ENCODE measurements at places on chromosomes 2 and 18. TPM values are rescaled to one million over a fixed set of nuclear protein-coding genes. Genes with fewer than 3 reads are reported as not detected.

The SIX2 gene
- polyA plus RNA-seq, result 7.6 TPM

The B3GNT7 gene
- polyA plus RNA-seq, result 0.61 TPM

The PLA2R1 gene
- 1.6 TPM for polyA plus RNA-seq

The FAM124B gene
- polyA plus RNA-seq, result 10.5 TPM

The MREG gene
- not detected for polyA plus RNA-seq

The KCNJ13 gene
- polyA plus RNA-seq, result 0.07 TPM

The CDH19 gene
- polyA plus RNA-seq, result 2.1 TPM

- no peak for DNase-seq
Measured at GRCh38 chr2:60216452-60216995, 336.9 kb downstream of the BCL11A start.

GRCh38 chr2:32756074-32756727 is 128.4 kb downstream of the TTC27 start:
- no peak for DNase-seq

DNA sequence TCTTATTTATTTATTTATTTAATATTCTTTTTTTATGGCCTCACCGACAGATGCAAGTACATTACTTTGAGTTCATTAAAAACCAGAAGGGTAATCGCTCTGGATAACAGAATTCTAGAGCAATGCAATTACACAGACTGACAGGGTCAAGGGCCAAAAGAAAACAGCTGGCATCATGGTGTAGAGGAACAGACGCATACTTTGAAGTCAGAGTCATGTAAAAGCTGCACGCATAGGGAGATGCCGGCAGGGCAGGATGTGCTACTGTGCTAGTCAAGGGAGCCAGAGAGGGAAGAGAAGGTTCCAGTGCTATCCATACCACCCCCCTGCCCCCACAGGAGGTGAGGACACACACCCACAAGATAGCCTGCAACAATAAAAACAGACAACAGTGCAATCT is 115.2 kb upstream of the TFCP2L1 start:
- no peak for DNase-seq

DNA sequence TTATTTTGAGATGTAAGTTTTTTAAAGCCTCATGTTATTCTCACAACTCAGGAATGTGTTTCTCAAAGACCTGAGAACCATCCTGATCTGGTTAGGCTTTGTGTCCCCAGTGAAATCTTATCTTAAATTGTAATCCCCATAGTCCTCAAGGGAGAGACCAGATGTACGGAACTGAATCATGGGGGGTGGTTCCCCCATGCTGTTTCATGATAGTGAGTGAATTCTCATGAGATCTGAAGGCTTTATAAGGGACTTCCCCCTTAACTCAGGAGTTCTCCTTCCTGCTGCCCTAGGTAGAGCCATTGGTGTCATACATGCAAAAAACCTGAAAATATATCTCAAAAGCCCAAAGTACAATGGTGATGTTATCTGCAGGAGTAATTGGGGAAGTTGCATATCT is 836.7 kb downstream of the CBLN2 start:
- DNase-seq, result no peak

- no peak for DNase-seq
Measured at GRCh38 chr2:73284296-73285158, at the start of gene FBXO41. FBXO41 (minus strand) TSS chr2:73284478; CDS start chr2:73269630, 14,848 bp downstream.

GRCh38 chr2:189204322-189204941 is 24.9 kb upstream of the COL5A2 start:
- no peak for DNase-seq

DNA sequence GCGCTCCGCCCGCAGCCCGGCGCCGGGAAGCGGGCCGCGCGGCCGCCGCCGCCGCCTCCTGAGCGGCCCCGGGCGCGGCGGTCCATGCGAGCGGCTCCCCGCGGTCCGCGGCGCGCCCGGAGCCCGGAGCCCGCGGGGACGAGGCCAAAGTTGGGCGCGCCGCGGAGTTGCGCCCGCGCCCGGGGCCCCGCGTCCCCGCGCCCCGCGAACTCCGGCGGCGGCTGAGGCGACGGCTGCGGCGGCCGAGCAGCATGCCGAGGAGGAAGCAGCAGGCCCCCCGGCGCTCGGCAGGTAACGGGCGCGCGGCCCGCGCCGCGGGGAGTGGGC is 992 bp downstream of the TSHZ1 start:
- DNase-seq, result no peak

DNA sequence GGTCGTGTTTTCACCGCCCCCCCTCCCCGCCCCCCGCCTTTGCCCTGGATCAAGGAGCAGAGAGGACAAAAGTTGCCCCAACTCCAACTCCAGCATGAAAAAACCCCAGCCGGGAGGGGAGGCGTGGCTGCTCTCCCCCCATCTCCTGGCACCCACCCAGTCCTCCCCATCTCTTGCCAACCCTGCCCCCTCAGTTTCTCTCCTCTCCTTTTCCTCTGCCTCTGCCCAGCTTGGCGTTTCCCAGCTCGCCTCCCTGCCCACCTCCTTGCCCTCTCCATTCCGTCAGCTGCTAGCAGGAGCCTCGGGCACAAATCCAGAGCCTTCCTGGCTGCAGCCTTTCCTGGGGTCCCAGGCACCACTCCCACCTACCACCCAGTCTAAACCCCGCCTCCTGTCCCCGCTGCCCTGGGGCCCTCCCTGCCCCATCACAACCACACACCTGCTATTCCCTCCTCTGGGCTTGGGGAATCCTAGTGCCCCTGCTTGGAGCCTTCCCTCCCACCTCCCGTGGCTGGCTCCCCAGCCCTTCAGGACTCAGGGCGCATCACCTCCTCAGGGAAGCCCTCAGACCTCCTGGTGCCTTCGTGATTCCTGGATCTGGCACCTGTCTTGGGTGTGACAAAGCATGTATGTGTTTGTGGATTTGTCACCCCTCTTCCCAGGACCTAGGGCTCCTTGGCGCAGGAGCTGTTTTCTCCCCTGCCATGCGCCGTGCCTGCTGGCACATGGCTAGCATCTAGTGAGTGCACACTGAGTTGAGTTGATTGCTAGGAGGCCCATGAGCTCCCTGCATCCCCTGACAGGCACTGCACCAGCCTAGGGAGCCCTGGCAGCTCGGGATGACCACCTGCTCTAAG is 209.1 kb downstream of the TFCP2L1 start:
- no peak for DNase-seq

GRCh38 chr2:239916205-239917124 is 108.7 kb downstream of the NDUFA10 start:
- DNase-seq, result no peak

- no peak for DNase-seq
Measured at GRCh38 chr2:26018184-26019055, 15.5 kb upstream of the RAB10 start.

DNA sequence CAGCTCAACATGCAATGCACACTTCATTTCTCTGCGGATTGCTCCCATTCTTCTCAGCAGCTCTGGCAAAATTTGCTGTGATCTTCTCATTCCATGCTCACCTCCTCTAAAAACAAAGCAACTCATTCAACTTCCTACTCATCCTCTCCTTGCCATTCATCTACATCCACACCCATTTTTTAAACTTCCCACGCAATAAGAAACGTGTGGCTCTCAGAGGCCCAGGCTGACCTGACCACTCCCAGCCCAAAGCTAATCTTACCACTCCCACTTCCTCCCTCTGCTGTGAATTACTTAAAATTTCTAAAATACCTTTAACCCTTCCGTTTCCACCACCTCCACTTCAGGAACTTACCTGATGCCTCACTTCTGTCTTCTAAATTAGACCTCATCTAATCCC is 15.2 kb downstream of the ABCB11 start:
- DNase-seq, result no peak

- no peak for DNase-seq
Measured at GRCh38 chr18:37012452-37012851, 183.5 kb downstream of the KIAA1328 start.

- DNase-seq, result no peak
Measured at GRCh38 chr2:207155516-207156444, 10.0 kb downstream of the KLF7 start.

DNA sequence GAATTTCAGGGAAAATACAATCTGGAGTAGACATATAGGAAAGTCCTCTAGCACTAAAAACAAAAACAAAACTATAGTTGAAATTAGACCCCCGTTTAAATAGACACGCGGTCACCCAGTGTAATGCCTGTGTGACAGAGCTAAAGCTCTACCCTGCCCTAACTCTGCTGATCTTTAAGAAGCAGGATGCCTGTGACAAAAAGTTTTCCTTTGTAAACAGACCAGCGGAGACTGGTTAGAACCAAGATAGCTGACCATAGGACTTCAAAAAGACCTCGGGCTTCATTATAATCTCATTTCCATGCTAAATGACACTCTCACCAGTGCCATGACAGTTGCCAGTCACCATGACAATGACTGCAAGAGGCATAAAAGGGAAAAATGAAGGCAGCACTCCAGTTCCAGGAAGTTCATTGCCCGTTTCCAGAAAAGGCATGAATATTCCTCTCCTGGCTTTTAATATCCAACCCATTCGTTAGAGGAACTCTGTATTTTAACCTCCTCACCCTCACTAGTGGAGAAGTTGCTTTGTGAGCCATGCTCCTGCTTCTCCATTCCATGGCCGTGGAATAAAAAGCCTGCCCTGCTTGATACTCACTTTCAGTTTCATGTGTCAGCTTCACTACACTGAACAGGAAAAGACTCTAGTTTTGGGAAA is 157.2 kb upstream of the COPS8 start:
- no peak for DNase-seq

All from muscle of arm (tissue), 14 donors.